ENCODE measurements at places on chromosomes 11 and 22. TPM values are rescaled to one million over a fixed set of nuclear protein-coding genes. Genes with fewer than 3 reads are reported as not detected.

Gene DGCR6L
- total RNA-seq = 44.2 TPM

Gene TSSK2
- total RNA-seq = not detected

Gene OR8U1
- total RNA-seq = not detected

Gene TRIM29
- total RNA-seq = not detected

- no peak for DNase-seq
Observed at GRCh38 chr22:24104307-24105012, 76.8 kb upstream of the SUSD2 start.

DNA sequence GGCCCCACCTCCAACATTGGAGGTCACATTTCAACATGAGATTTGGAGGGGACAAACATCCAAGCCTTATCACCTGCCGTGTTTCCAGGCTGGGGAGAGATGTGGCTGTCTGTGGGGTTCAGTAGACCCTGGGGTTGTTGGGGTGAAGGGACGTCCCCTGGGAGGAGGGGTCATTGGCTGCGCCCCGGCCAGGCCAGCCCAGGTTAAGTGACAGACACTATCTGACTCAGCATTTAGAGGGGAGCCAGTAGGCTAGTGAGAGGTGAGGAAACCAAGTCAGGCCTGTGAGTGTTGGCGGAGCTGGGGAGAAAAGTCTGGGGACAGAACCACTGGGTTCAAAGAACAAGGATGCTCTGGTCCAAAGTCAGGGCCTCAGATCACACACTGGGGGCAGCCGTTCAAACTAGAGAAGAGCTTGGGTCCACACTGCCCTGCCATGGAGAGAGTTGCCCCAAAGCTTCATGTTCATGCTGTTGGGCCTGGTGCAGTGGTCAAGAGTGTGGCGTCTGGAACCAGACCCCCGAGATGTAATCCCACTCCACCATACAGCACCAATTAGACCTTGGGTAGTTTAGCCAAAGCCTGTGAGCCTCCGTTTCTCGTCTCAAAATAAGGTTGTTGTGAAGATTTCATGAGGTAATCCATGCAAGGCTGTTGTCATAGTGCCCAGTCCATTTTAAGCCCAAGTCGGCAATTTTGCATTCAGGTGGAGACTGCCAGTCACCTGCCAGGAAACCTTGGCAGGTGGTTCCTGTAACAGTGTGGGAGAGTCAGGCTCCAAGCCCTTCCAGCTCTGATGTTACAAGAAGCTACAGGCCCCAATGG, 1289.6 kb downstream of the TBC1D22A start:
- DNase-seq = no peak

GRCh38 chr11:65786008-65786785, 666 bp upstream of the OVOL1 start:
- DNase-seq = no peak

DNA sequence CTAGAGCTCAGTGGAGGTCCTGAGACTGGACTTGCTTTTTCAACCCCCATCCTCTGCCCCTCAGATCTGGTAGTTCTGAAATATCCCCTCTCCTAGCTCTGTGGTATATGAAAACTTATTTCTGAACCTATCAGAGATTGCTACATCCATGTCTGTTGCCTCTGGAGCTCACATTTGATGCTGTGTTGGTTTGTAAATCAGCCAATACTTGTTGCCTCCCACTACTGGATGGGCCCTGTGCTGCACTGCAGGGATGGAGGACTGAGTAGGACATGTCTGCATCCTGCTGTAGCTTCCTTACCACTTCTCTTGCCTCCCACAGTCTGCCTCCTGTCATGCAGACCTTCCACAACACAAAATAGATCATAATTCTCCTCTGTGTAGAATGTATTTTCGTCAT, 5.2 kb downstream of the OLFML1 start:
- no peak for DNase-seq

GRCh38 chr11:17783878-17784277, 49.3 kb downstream of the KCNC1 start:
- DNase-seq = no peak

GRCh38 chr11:63619967-63620366, 5.7 kb upstream of the PLAAT3 start:
- no peak for DNase-seq
